ENCODE measurements at places on chromosomes 7 and 10. TPM values are rescaled to one million over a fixed set of nuclear protein-coding genes. Genes with fewer than 3 reads are reported as not detected.

DNA sequence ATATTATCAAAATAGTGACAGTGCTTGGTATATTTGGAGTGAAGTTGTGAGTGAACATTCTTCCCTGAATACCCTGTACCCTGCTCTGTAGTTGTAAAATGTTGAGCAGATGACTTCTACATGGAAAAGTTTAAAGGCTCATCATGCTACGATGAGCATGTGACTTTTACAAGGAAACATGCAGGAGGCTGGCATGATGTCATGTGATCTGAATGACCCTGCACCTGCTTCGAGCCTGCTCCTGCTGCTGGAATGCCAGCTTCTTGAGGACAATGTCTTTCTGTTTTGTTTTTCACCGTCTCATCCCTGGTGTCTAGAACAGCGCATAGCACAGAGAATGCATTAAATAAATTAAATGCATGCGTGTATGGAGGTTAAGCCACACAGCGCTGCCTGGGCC lies 5.4 kb upstream of the INPP5A start:
- no peak overlapping the region for H3K27ac ChIP-seq
- no peak overlapping the region for H3K4me3 ChIP-seq
- no peaks in the 10 kb centered on the region for H3K4me1 ChIP-seq
- no peak for DNase-seq
- no peaks in the 10 kb centered on the region for H3K27me3 ChIP-seq

GRCh38 chr10:101892782-101893391 lies 49.3 kb upstream of the KCNIP2 start:
- no peak overlapping the region for H3K4me3 ChIP-seq
- no peak for DNase-seq
- H3K27me3 ChIP-seq: no peaks in the 10 kb centered on the region
- H3K36me3 ChIP-seq: no peaks in the 10 kb centered on the region

DNA sequence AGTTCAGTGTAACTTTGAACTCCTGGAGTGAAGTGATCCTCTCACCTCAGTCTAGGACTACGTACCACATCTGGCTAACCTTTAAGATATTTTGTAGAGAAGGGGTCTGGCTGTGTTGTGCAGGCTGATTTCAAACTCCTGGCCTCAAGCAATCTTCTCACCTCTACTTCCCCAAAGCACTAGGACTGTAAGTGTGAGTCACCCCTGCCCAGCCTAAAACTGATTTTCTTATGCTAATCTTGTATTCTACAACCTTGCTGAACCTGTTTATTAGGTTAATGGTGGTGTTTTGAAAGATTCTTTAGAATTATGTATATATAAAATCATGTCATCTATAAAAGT lies 58.0 kb downstream of the LCOR start:
- no peak overlapping the region for H3K27ac ChIP-seq
- H3K4me1 ChIP-seq: no peaks in the 10 kb centered on the region
- DNase-seq: no peak
- H3K36me3 ChIP-seq: no peaks in the 10 kb centered on the region

FAM221A gene
- 8.5 TPM for total RNA-seq

SLC16A9 gene
- total RNA-seq: 3.3 TPM

- no peak overlapping the region for H3K27ac ChIP-seq
- H3K4me3 ChIP-seq: no peak overlapping the region
- H3K27me3 ChIP-seq: no peaks in the 10 kb centered on the region
- no peak for DNase-seq
- H3K4me1 ChIP-seq: no peaks in the 10 kb centered on the region
- H3K36me3 ChIP-seq: no peaks in the 10 kb centered on the region
Observed at GRCh38 chr7:146528581-146528980, 412.0 kb downstream of the CNTNAP2 start.

DNA sequence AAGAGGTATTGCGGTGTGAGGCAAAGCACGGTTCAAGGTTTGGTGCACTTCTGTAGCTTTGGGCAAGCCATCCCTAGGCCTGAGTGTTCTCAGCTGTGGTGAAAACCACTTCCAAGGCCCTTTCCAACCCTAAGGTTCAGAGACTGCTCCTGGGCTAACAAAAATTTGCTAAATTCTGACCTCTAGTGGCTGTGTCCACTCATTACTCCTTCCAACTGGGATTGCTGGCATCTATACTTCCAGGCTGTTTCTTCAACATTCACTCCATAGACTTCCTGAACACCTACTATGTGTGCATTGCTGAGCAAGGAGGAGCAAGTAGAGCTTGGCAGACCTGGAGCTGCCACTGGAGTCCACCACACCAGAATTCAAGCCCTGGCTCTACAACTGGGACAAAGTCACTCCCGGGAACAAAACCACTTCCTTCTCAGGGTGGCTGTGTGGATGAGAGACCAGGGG lies 29.3 kb upstream of the SH3PXD2A start:
- peaks cover 3% of the 10 kb centered on the region for H3K4me1 ChIP-seq
- DNase-seq: no peak
- H3K27me3 ChIP-seq: no peaks in the 10 kb centered on the region
- H3K4me3 ChIP-seq: no peak overlapping the region

- no peak for DNase-seq
- H3K27me3 ChIP-seq: no peaks in the 10 kb centered on the region
- H3K27ac ChIP-seq: no peak overlapping the region
- H3K4me1 ChIP-seq: no peaks in the 10 kb centered on the region
Observed at GRCh38 chr7:726854-727103, 280 bp downstream of the DNAAF5 start.

TSPAN13 gene
- 8.5 TPM for total RNA-seq

DNA sequence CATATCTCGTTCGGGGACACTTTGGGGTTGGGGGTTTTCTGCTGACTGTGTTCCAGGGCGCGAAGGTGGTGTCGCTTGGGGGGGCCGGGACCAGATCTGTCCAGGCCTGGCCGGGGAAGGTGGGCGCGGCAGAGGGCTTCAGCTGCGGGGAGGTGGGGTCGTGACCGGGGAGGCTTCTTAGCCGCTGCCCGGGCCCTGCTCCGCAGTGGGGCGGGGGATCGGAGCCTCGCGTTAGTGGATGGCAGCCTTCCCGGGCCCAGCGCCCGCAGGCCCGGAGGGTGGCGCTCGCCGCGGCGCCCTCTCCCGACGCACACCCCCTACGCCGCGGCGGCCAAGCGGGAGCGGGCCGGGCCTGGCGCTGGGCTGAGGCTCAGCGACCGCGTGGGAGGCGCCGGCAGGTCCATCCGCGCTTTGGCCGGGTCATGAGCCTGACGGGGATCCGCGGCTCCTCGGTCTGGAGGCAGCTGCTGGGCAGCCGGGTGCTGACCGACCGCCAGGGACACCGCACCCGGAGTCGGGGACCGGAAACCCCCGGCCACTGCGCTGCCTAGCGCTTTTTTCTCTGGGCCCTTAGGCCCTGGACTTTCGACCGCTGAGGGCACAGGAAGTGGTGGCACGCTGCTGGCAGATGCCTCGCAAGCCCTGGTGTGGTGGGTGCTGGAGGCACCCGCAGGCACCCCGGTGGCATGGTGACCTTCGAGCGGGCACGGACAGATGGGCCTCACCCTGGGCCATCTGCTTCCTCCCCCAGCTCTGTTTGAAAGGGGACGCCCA lies 1.2 kb downstream of the AGAP3 start:
- no peaks in the 10 kb centered on the region for H3K27me3 ChIP-seq
- no peaks in the 10 kb centered on the region for H3K36me3 ChIP-seq
- peak; percentile 71 for DNase-seq
- H3K27ac ChIP-seq: no peak overlapping the region

DNA sequence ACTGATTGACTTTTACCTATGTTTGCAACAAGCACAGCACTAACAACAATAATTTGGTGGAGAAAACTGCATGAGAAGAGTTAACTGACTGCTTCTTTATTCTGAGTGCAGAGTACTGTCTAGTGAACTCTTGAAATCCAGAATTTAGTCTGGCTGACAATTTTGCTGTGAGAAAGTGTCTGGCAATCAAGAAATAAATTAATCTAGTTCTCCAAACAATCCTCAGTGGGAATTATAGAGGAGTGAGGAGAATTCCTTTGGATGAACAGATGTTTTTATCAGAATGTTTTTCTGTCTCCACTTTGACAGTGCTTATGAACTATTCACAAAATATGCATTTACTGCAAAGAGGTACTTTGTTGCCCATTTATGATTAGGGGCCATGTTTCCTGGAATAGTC lies 694.9 kb upstream of the LRRN3 start:
- no peak overlapping the region for H3K4me3 ChIP-seq
- no peaks in the 10 kb centered on the region for H3K36me3 ChIP-seq
- no peak for DNase-seq
- no peaks in the 10 kb centered on the region for H3K4me1 ChIP-seq
- H3K27me3 ChIP-seq: no peaks in the 10 kb centered on the region

DNA sequence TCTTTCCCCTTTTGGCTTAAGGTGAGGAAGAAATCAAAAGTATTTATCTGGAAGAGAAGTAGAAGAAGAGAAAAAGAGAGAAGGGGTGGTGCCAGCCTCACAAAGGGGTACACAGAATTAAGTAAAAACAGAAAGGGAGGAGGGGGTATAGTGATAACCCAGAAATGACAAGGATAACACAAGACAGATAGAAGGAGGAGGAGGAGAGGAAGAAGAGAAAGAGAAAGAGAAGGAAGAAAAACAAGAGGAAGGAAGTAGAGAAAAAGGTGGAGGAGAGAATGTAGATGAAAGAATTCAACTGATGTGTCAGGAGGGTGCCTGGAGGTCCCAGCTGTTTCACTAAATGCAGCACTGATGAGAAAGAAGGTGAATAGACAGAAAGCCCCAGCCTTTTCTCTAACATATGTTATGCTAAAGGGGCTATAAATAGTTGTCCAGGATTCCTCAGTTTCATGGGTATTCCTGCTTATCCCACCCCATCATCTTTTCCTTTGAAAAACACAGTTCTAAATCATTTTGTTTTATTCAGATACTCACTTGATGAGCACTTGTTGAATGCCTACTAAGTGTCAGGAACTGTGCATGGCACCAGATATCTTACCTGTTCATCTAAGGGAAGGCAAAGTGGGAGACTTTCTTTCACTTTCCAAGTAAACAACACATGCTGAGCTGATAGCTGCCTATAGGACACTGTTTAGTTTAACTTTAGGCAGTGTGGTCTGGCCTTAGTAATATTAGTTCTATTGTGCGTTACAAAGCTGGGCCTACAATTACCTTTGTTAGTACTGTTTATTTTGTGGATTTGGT lies 8.0 kb downstream of the SEMA3E start:
- H3K27me3 ChIP-seq: no peaks in the 10 kb centered on the region
- DNase-seq: no peak
- no peaks in the 10 kb centered on the region for H3K36me3 ChIP-seq
- no peak overlapping the region for H3K27ac ChIP-seq
- H3K4me1 ChIP-seq: no peaks in the 10 kb centered on the region
- H3K4me3 ChIP-seq: no peak overlapping the region

ADAM12 gene
- total RNA-seq: 5.5 TPM

DNA sequence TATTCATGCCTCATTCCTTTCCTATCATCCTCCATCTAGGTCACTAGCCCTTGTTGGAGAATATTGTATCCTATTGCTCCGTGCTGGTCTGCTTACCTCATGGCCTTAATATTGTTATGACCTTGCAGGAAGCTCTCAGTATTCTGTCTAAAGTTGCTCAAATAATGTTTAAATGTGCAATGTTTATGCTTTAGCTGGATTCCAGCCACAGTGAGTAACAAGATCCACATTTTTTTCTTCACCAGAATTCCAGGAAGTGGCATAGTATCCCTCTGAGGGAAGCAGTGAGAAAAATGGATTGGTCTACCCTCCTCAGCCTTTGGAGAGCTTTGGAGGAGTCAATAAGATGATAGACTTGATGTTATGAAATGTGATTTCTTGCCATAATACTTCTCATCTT lies 402.6 kb downstream of the NRG3 start:
- no peaks in the 10 kb centered on the region for H3K27me3 ChIP-seq
- H3K4me3 ChIP-seq: no peak overlapping the region
- no peak overlapping the region for H3K27ac ChIP-seq
- H3K36me3 ChIP-seq: no peaks in the 10 kb centered on the region
- DNase-seq: no peak
- H3K4me1 ChIP-seq: no peaks in the 10 kb centered on the region

CPN1 gene
- total RNA-seq: not detected

WEE2 gene
- total RNA-seq: not detected

DNA sequence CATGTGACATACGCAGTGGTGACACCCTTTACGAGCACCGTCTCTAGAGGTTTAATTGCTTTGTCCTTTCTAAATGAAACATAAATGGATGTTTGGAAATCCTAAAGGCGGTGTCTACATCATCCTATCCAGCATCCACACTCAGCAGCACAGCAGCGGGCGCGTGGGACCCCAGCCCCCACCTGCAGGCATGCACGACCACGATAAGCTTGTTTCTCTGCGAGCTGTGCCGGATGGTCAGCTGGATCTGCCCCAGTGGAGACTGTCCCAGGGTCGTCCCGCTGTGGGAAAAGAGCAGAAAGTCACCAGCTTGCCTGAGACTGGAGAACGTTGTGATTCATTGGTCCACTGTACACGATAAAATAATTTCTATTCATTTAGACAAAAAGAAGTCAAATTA lies 34.2 kb upstream of the NCAPG2 start:
- no peak overlapping the region for H3K4me3 ChIP-seq
- DNase-seq: no peak
- H3K27me3 ChIP-seq: no peaks in the 10 kb centered on the region
- peaks cover 22% of the 10 kb centered on the region for H3K36me3 ChIP-seq
- H3K27ac ChIP-seq: no peak overlapping the region

DNA sequence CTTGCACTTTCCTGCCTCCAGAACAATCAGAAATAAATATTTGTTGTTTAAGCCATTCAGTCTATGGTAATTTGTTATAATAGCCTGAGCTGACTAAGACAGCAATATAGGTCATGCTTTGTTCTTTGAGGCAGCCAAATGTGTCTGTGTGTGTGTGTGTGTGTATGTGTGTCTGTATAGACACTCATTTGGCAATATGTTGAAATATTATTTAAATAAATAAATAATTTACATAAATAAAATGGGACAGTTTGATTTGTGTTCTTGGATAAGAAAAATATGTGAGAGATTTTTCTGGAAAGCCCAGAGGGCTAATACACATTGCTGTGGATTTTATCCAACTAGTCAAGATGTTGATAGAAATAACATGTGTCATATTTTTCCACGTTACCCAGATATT lies 140.2 kb downstream of the PTN start:
- no peak overlapping the region for H3K27ac ChIP-seq
- H3K36me3 ChIP-seq: no peaks in the 10 kb centered on the region
- no peaks in the 10 kb centered on the region for H3K4me1 ChIP-seq
- no peak overlapping the region for H3K4me3 ChIP-seq
- DNase-seq: no peak

DNA sequence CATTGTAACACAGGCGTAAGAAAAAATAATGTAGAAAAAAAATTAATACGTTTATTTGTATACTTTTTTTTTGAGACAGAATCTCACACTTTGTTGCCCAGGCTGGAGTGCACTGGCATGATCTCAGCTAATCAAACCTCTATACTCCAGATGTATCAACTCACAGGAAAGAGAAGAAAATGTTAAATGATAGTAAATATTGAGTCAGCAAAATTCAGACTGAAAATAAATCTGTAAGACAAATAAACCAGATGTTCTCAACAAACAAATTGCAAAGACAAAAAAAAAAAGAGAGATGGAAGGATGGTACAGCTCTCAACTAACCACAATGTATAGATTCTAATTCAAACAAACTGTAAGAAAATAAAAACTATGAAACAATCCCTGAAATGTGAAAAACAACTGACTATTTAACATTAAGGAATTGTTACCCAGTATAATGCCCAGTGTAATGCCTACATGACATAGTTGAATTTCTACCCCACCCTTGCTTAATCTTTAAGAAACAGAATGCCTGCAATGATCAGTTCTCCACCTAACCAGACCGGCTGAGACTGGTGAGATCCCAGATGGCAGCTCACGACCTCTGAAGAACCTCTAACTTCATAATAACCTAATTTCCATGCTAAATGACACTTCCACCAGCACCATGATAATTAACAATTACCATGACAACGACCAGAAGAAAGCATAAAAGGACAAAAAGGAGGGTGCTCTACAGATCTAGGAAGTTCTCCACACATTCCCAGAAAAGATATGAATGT lies 272.0 kb upstream of the GNAI1 start:
- H3K4me3 ChIP-seq: no peak overlapping the region
- H3K4me1 ChIP-seq: no peaks in the 10 kb centered on the region
- H3K36me3 ChIP-seq: no peaks in the 10 kb centered on the region
- no peak for DNase-seq
- H3K27me3 ChIP-seq: no peaks in the 10 kb centered on the region

SEMA4G gene
- 4.2 TPM for total RNA-seq
